Hematopoietic multipotent progenitor cell (in vitro differentiated cells): ENCODE measurements at places on chromosomes 11 and 22. TPM values are rescaled to one million over a fixed set of nuclear protein-coding genes. Genes with fewer than 3 reads are reported as not detected.

- no peak for DNase-seq
Measured at GRCh38 chr11:115919341-115920091, 415.3 kb upstream of the CADM1 start.

- DNase-seq, result no peak
Measured at GRCh38 chr11:80519596-80520506, 1079.0 kb upstream of the TENM4 start.

GRCh38 chr22:17788528-17789378 is 14.5 kb upstream of the BID start:
- DNase-seq, result no peak

GRCh38 chr11:114821621-114822412 is 143.5 kb downstream of the NXPE2 start:
- DNase-seq, result no peak

GRCh38 chr11:19259487-19260345 is 19.0 kb upstream of the E2F8 start:
- DNase-seq, result peak; percentile 48

GRCh38 chr11:100961633-100962032 is 168.0 kb downstream of the PGR start:
- DNase-seq, result no peak

- no peak for DNase-seq
Measured at GRCh38 chr22:43891360-43892182, at the start of gene PNPLA5. TSS of gene PNPLA5 (minus strand) at chr22:43892013. CDS start at chr22:43891880, 133 bp downstream.

DNA sequence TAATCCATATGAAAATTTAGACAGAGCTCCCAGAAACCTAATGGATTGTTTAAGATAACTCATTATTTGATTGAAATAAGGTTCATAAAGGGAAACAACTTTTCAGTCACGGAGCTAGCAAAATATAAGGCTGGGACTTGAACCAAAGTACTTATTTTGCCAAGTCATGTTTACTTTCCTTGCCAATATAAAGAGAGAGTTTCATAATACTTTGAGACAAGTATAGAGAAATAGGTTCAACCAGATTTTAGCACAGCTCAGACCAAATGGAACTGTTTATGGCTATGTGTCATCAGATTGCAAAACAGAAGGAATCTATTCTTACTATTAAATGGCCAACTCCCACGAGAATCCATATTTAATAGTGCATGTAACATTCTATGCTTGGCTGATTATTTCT is 1517.5 kb upstream of the TENM4 start:
- no peak for DNase-seq

DNA sequence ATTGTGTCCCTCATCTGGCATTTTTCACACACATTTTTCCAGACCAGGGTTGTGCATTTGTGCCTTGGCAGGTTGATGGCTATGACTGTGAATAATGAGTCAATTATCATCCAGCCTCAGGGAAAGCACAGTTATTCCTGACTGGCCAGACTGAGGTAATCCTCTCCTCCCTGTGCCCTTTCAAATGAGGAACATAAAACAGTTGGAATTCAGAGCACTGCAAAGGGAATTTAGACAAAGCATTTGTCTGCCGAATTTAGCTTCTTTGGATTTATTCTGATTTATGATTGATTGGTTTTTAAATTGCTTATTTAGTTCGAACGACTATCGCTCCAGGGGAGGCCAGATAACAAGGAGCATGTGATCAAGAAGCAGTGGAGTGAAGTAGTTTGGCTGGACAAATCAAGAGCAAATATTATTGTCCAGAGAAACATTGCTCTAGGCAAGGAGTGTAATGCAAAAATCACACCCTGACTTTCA is 30.8 kb upstream of the RAG2 start:
- no peak for DNase-seq

GRCh38 chr22:26767351-26768155 is 110.2 kb downstream of the MIAT start:
- DNase-seq, result no peak

DNA sequence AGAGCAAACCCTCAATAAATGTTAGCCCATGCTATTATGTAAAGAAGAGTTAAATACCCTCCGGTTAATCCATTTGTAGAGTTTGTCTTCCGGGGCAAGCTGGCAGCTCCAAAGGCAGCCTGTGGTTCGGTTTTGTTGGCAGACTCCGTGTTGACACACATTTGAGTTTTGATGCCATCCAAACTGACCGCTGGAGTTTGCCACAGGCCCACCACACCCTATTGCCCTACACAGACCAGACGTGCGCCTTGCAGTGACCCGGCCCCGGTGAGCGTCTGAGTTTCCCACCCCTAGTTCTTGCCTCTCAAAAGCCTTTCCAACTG is 25.1 kb downstream of the ELFN2 start:
- DNase-seq, result no peak

DNA sequence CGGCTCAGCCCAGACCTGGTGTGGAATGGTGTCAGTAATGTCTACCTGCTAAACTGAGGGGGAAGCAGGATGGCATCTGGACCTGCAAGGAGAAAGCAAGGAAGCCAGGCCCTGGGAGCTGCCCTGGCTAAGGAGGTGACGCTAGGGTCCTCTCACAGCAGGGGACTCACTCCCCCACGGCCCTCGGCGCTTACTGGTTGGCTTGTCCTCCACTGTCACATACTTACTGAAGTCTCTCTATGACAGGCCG is 48.9 kb downstream of the TPBGL start:
- no peak for DNase-seq

DNA sequence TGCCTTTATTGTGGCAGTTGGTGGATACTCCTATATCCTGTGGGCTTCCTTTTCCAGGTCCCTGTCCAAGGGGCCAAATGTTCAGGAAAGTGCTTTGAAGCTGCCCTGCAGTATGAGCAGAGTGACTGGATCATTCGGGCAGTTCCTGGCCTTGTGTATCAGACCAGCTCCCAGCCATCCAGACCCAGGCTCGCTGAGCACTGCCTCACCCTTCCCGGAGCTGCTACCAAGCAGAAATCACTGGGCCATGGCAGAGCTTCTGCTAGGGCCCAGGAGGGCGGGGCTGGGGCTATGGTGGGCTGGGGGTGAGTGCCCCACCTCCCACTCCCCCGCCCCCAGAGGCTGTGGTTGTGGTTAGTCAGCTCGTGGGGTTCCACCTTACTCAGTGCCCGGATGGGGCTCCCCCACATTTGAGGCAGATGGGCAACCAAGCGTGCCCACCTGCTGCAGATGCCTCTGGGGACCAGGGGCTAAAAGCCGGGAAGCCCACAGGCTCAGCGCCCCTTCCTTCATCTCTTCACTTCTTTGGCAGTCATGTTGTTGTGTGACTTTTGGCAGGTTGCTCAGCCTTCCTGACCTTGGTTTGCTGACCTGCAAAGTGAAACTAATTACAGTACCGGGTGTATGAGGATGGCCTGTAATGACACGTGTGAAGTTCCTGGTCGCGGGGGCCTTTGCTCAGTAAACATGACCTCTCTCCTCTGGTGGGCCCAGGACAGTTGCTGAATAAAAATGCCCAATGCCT is 2.1 kb upstream of the LRRC32 start:
- DNase-seq, result peak; percentile 77

DNA sequence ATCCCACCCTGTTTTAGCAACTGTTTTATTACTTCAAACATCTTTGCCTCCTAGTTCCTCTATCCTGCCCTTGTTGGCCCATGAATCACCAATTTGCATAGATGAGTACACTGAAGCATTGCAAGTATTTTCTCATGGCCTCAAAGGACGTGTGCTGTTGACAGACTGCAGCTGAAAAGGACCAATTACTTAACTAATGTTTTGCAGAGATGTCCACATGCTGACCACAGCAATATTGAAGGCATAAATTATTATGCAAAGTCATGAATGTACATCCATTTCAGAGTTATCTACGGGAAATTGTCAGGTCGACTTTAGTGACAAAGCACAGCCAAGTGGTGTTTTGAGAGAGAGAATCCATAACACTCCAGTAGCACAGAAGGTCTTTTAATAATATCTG is 64.8 kb downstream of the CADM1 start:
- DNase-seq, result no peak

SLC15A3 gene
- total RNA-seq, result 1.6 TPM

ANO5 gene
- total RNA-seq, result 0.54 TPM

TBX10 gene
- total RNA-seq, result not detected

SYT9 gene
- under 0.01 TPM for total RNA-seq

PDGFD gene
- 8.3 TPM for total RNA-seq

LRP4 gene
- 7.5 TPM for total RNA-seq

KMT5B gene
- total RNA-seq, result 16.7 TPM

CSF2RB gene
- total RNA-seq, result 132 TPM

PMM1 gene
- total RNA-seq, result 2.7 TPM

TREH gene
- not detected for total RNA-seq

SLC25A18 gene
- total RNA-seq, result not detected
